ENCODE measurements at places on chromosomes 3 and 15.

GRCh38 chr3:192851821-192852372 is 65.8 kb downstream of the MB21D2 start:
- no peak for DNase-seq

DNA sequence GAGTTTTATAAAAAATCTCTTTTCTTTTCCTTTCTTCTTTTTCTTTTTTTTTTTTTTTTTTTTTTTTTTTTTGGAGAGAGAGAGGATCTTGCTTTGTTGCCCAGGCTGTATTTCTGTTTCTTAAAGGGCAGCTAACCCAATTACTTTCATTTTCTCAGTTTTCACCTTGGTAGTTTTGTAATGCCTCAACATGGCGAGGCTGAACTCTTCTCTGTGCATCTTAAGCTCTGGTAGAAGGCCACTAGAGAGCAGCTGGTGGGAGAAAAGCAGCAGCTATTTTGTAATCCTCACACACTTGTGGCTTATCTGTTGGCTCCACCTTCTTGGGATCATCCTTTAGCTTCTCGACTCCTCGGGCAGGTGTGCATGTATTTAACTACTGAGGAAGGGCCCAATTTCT is 152.2 kb upstream of the MEIS2 start:
- no peak for DNase-seq

GRCh38 chr3:156685752-156686151 is 11.4 kb downstream of the TIPARP start:
- DNase-seq = no peak

- DNase-seq = no peak
These were observed 75.4 kb downstream of the CDC25A start for GRCh38 chr3:48112813-48113212.

GRCh38 chr3:61564395-61565059 is 3.2 kb downstream of the PTPRG start:
- DNase-seq = no peak

GRCh38 chr3:71447803-71448202 is 135.7 kb downstream of the FOXP1 start:
- no peak for DNase-seq

GRCh38 chr3:16928386-16929132 is 43.8 kb downstream of the PLCL2 start:
- no peak for DNase-seq

GRCh38 chr15:62934236-62934971 is 108.1 kb upstream of the TPM1 start:
- no peak for DNase-seq

- no peak for DNase-seq
These were observed 271.9 kb upstream of the TBL1XR1 start for GRCh38 chr3:177469216-177469615.

DNA sequence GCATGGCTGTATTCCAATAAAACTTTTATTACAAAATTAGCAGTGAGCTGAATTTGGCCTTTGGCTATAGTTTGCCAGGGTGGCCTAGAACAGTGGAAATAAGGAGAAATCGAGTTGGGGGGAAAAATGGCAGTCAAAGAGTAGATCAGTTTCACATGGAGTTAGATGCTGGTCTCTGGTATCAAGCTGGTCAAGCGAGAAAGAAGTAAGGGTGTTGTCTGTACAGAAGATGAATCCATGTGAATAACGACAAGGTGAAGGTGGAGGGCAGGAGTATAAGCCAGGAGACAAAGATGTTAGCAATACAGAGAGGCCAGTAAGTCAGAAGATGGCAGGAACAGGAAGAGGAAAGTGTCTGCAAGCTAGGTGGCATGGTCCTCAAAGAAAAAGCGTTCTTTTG is 11.7 kb downstream of the AHSG start:
- DNase-seq = no peak

DNA sequence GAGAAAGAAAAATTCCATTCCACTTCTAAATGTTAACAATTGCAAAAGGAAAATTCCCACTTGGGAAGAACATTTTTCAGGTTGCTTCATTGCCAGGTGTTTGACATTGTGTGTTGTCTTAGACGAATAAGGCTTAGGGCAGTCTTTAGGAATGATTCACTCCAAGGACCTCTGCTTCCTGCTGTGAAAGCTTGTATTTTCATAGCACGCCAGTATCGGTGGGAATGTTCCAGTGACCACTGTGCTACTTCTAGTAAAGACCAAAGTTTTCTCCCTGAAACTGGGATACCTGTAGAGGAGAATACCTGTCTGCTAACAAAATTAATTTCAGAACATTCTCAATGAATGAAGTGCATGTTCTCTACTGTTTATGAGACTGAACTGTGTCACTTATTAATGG is 64.1 kb downstream of the CDIN1 start:
- no peak for DNase-seq

DNA sequence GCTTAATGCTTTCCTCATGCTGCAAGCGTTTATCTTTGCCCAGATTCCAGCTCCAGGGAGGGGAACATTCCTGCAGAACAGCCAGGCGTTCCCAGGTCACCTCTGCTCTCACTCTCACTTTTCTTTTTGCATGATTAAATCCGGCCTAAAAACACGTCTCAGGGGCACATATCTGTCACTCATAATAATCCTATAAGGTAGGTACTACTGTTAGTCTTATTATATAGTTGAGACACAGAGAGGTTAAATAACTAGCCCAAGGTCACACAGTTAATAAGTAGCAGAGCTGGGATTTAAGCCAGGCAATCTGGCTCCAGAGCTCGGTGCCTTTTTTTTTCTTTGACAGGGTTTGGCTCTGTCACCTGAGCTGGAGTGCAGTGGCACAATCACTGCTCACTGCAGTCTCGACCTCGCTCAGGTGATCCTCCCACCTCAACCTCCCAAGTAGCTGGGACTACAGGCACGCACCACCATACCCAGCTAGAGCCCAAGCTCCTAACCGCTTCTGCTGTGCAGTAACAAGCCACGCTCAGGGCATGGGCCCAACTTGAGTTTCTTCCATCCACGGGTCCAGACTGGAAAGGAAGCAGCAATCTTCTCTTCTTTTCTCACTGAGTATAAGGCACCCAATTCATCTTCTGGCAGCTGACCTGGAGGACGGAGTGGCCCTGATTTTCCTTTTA is 96.5 kb downstream of the LIPC start:
- no peak for DNase-seq

DNA sequence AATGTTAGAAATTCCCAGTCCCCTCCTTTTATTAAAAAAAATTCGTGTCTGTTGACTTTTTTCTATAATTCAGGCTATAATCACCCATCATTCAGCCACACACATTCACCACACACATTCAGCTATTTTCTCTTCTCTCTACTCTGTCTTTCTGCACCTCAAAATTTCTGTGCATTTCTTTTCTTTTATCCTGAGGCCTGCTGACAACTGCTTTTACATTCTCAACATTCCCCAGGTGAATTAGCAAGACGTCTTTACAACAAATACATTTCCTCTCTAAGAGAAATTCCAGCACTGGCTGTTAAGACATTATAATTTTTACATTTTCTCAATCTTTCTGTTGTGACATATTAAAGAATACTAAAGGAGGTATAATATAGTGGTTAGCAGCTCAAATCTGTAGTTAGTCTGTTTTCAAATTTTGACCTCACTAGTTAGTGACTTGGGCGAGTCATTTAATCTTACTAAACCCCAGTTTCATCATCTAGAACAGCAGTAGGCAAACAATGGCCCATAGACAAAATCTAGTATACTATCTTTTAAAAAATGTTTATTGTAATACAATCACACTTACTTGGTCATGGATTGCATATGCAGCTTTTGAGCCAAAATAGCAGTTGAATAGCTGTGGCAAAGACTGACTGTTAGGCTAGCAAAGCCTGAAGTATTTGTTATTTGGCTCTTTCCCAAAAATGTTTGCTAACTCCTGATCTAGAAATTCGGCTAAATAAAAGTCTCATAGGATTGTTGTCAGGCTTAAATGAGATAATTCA is 350.7 kb downstream of the NSUN3 start:
- no peak for DNase-seq

DNA sequence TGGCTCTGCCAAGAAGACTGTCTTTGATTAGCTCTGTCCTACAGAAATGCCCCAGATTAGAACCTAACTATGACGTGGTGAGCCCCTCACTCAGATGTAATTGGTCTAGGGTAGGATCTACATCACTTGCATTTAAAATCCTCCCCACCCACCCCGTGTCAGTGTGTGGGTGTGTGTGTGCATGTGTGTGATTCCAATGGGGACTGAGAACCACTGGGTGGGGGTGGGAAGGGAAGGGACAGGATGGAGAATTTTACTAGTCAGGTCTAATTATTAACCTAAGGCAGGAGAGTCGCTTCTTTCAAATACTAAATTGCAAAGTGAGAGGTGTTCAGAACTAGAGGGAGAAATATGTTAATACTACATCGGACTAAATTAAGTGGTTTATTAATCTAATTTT is 91.7 kb downstream of the TBL1XR1 start:
- DNase-seq = no peak

GRCh38 chr3:155643581-155644165 is 101.2 kb downstream of the PLCH1 start:
- no peak for DNase-seq

DNA sequence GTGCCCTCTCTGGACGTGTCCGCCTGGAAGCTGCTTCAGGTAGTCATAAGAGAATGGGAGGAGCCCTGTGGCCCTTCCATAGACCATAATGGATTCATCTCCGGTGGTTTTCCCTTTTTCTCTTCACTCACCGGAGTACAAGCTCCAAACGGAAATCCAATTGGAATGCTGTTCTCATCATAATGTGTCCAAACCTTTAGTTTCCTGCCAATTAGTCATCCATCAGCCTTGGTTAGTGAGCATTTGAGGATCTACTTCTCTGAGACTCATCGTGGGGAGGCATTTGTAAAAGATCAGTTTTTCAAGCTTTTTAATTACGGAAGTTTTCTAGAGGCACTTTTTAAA is 34.9 kb downstream of the ABHD2 start:
- DNase-seq = no peak

DNA sequence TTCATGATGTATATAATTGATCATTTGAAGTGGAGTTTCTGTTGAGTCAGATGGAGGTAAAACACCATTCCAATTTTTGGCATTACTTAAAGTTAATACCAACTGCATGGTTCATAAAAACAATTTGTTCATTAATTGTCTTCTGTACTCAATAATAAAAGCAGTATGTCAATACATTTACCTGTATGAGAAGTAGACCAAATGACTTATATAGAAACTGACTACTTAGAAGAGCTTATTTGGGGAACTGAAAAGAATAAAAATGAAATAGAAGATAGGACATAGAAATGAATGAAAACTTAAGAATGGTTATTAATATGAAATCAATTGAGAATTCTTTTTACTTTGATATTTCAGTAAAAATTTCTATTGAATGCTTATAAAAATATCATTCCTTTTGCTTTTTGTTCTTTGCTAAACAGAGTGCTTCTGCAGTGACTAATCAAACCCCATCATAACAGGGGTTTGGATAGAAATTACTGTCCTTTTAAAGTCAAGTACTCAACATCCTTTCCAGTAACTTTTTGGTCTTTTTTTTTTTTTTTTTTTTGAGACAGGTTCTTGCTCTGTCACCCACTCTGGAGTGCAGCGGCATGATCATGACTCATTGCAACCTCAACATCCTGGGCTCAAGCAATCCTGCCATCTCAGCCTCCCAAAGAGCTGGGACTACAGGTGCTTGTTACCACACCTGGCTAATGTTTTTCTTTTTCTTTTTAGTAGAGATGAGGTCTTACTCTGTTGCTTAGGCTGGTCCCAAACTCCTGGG is 6.5 kb upstream of the CRYBG3 start:
- no peak for DNase-seq

- no peak for DNase-seq
These were observed 4.8 kb downstream of the PLCB2 start for GRCh38 chr15:40302981-40303380.

DNA sequence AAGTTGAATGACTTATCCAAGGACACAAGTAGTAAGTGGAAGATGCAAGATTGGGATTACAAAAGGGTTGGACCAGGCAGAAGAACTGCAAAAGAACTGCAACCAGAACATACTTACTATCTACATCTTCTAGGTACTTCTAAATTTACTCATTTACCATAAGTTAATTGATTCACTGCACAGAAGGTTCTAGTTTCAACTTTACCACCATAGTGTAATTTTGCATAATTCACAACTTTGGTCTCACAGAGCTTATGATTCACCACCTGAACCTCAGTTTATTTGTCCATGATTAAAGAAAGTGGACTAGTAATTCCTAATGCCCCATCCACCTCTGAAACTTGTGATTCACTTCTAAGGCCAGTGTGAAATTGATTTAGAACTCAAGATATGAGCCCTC is 236.8 kb upstream of the UBE2E2 start:
- DNase-seq = no peak

- no peak for DNase-seq
These were observed 30.2 kb downstream of the ZNF710 start for GRCh38 chr15:90031231-90031791.

- DNase-seq = no peak
These were observed 164.8 kb downstream of the ERC2 start for GRCh38 chr3:56303487-56303886.

- DNase-seq = no peak
These were observed 59.7 kb downstream of the GHSR start for GRCh38 chr3:172388412-172389078.

DNA sequence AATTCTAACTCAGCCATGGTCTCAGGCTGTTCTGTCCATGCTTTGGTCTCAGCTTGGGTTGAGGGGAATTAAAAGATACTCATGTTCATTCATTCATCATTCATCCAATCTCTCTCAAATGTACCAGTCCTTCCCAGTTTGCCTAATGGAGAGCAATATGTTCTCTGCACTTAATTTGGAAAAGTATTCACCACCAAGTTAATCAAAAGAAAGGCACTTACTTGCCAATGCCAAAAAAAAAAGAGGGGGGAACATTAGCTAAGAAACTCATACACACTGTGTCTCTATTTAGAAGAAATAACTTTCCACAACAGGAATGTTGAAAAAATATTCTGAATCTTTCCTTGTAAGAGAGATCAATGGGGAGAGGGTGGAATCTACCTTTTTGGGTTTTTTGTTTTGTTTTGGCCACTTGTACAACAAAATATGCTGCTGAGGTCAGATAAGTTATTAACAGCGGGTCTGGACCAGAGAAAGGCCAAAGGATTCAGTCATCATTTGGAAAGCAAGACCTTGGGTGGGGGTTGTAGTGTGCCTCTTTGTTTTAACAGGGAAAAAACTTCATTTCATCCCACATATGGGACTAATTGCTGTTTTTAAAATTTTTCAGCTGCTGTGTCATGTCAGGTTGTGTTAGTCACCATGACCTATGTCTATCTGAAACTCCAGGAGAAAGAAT is 152.3 kb downstream of the FBN1 start:
- DNase-seq = no peak

GRCh38 chr15:92393071-92393979 is at the start of gene ST8SIA2:
Gene ST8SIA2 (plus strand): TSS chr15:92393881. CDS start chr15:92394065, 184 bp downstream.
- DNase-seq = no peak

DNA sequence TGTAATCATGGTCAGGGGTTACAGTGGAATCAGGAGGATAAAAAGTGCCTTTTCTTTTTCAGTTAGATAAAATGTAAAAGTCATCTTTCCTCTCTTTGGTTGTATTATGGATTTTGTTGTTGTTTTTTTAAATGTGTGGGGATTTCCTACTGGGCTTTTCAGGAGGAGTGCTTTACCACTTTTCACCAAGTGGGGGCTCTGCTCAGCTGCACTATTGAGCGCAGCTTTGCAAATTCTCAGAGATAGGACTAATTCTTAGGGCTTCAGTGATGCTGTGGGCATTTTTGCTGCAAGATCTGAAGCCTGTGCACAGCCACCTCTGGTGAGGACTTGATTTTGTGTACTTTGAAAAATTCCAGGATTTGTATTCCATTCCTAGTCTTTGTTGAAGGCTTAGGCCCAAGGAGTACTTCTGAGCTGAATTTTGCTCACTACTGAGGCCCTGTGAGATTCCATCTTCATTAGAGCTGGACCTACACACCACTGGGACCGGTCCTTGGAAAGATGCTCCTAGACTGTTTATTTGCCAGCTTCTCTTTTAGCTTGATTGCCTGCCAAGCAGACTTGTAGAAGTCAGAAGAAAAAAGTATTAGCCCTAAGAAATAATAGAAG is 7.5 kb downstream of the GNB5 start:
- DNase-seq = no peak
